ENCODE measurements at places on chromosomes 1 and 21.

DNA sequence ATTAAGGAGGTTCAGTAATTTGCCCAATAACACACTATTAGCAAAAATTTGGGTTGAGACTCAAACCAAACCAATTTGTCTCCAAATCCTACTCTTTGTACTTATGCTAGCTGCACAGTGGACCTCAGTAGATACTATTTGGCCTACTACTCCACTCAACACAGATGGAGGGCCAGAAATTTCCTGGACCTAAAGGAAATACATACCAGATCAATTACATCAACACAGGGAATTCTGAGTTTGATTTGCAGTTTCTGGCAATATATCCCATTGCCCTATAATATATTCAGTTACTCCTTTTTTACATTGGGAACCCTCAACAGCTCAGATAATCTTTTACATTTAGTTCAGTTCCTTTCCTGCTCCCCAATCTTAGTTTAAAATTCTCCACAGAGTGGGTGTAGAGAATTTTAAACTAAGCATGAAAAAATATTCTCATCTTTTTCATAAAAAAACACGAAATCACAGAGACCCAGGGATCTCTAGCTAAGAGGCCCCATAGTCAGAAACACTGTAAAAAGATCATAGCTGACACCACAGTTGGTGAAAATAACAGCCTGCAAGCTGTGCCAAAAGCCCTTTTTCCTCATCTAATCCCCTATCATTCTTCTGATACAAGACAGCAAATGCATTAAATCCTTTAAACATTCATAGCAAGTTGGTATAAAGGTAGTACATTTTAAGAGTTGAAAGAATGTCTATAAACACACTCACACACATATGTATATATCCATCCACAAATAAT lies 317.7 kb upstream of the ESRRG start:
- no peak for DNase-seq

DNA sequence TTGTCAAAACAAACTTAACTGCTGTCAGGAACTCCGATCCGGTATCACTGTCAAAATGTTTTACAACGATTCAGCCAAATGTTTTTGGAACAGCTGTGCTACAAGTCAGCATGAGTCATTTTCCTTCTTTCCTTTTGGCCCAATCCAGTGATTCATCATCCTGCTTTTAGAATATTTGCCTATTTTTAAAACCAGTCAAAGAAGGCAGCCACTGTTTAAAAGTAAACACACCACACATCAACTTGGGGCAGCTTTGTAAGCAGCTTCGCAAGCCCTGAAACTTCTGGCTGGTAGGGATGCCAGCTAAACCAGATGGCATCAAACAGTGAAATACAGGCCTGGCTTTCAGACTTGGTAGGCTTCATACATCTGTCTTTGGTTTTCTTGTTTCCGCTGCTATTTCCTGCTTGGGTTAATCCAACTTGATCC lies 14.9 kb downstream of the MAP3K7CL start:
- no peak for DNase-seq

DNA sequence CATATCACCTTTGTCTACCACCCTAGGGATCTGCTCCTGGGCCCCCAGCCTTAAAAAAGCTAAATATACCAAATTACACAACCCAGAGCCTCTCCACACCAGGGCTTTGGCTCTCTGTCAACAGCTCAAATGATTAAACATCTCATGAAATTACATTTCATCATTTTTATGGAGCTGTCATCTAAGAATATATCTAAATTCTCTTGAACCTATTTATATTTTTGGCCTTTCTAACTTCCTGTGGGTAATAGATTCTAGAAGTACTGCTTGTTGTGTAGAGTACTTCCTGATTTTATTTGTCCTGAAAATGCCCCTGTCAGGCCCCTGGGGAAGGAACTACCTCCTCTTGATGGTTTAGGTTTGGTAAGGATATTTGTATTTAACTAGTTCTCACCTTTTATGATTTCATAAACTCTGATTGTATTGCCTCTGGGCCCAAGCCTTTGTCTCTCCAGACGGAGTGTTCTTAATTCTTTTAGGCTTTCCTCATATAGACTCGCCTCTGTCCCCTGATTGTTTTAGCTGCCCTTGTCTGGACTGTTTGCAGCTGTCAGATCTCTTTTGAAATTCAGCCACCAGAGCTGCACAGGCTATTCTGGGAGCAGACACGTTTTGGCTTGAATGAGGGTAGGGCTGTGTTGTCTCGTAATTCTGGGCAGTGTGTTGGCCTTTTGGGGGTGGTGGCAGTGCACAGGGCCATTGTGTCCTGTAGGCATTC lies 16.6 kb downstream of the MYOG start:
- DNase-seq, result no peak

- DNase-seq, result no peak
Measured at GRCh38 chr1:111597426-111597825, 22.2 kb upstream of the RAP1A start.

- no peak for DNase-seq
Measured at GRCh38 chr1:59730759-59731478, 83.8 kb upstream of the HOOK1 start.

DNA sequence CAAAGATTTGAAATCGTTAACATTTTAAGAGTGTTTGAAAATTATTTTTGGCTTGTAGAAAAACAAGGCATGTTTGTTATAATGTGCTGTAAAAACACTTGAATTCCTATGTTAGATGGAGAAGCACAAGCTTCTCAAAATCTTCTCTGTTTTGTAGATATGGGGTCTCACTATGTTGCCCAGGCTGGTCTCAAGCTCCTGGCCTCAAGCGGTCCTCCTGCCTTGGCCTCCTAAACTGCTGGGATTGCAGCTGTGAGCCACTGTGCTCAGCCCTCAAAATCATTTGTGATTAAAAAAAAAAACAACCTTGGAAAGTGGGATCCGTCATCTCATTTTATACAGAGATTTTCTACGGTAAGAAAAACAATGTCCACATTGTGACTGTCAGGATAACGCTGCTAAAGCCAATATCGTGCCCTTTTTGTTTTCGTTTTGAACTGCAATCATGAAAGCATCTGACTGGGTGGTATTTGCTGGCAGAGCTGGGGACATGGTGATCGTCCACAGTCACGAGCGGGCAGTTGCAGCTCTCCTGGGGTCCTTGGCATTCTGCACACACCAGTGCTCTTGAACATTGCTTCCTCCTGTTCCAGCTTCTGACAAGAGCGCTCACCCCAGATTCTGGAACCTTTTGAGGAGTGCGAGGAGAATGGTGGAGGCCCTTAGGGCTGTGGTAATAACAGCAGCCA lies 112.5 kb downstream of the PGBD5 start:
- no peak for DNase-seq

GRCh38 chr1:117659550-117660270 lies 53.9 kb downstream of the TENT5C start:
- DNase-seq, result no peak

DNA sequence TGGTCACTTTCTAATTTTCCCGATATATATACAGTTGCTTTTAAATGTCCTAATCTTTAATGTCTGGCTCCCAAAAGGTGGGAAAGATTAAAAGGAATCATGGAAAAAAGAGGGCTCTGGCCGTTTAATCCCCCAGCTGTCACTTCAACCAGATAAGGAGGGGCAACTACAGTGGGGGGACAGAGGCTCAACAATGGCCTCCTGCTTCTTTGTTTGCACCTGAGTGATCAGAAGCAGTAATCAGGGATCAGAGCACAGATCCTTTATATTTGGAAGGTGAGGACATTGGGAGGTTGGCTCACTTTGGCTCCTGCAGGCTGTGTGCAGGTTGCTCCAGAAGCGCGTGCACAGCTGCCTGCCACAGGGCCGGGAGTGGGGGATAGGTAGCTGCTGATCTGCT lies 212.8 kb downstream of the FMN2 start:
- no peak for DNase-seq

DNA sequence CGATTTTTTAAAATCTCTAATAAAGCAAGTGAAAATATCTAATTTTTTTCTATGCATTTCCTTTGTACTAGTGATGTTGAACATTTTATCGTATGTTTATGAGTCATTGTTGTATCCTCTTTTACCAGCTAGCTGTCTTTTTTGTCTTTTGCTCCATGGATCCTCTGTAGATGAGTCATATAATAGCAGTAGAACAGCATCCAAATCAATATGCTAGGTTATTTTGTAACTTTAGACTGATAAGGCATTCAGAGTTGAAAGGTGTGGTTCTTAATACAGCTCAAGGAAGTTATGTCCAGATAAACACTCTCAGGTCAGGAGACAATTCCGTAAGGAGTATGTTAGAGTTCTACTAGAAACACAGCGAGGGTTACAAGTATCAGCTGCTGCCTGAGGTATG lies 31.9 kb downstream of the MAP10 start:
- DNase-seq, result no peak
